ENCODE measurements at places on chromosomes 2 and 18. TPM values are rescaled to one million over a fixed set of nuclear protein-coding genes. Genes with fewer than 3 reads are reported as not detected.

DNA sequence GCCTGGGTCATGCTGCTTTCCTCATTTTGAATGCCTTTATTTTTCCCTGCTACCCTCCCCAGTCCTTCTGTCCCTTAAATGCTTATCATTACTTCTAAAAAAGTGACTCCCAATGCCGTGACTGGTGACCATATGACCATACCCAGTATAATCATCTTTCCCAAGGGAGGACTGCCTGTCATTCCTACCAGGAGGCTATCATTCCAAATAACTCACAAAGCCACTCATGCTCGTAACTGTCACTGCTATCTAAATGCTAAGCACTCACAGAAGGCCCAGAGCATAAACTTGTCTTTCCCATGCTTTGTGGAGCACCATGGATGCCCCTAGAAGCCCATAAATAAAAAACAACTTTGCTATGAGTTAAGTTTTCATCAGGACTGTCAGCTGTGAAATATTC, 38.7 kb upstream of the CREB1 start:
- no peak for DNase-seq
- no peak overlapping the region for H3K27ac ChIP-seq
- H3K27me3 ChIP-seq, result no peaks in the 10 kb centered on the region
- no peaks in the 10 kb centered on the region for H3K4me1 ChIP-seq

GRCh38 chr2:212791569-212791968, 253.0 kb upstream of the ERBB4 start:
- H3K36me3 ChIP-seq, result no peaks in the 10 kb centered on the region
- H3K27me3 ChIP-seq, result no peaks in the 10 kb centered on the region
- no peak overlapping the region for H3K27ac ChIP-seq
- no peaks in the 10 kb centered on the region for H3K4me1 ChIP-seq
- DNase-seq, result no peak
- no peak overlapping the region for H3K4me3 ChIP-seq

GRCh38 chr2:18584608-18584954, 4.8 kb downstream of the NT5C1B start:
- H3K4me3 ChIP-seq, result no peak overlapping the region
- H3K27me3 ChIP-seq, result no peaks in the 10 kb centered on the region
- no peak overlapping the region for H3K27ac ChIP-seq
- no peaks in the 10 kb centered on the region for H3K4me1 ChIP-seq
- no peaks in the 10 kb centered on the region for H3K36me3 ChIP-seq

GRCh38 chr2:44786045-44786816, 155.3 kb upstream of the SIX3 start:
- DNase-seq, result no peak
- H3K27ac ChIP-seq, result no peak overlapping the region

GRCh38 chr2:71459084-71459431, 5.7 kb downstream of the DYSF start:
- H3K27me3 ChIP-seq, result no peaks in the 10 kb centered on the region
- no peak overlapping the region for H3K4me3 ChIP-seq
- peaks cover 69% of the 10 kb centered on the region for H3K4me1 ChIP-seq
- H3K36me3 ChIP-seq, result no peaks in the 10 kb centered on the region
- no peak for DNase-seq
- no peak overlapping the region for H3K27ac ChIP-seq

GRCh38 chr2:55519938-55520885, 694 bp downstream of the CFAP36 start:
- H3K4me1 ChIP-seq, result peaks cover 4% of the 10 kb centered on the region
- peak overlapping the region; percentile 21 for H3K27ac ChIP-seq
- no peaks in the 10 kb centered on the region for H3K27me3 ChIP-seq
- H3K36me3 ChIP-seq, result no peaks in the 10 kb centered on the region
- DNase-seq, result peak; percentile 55

DNA sequence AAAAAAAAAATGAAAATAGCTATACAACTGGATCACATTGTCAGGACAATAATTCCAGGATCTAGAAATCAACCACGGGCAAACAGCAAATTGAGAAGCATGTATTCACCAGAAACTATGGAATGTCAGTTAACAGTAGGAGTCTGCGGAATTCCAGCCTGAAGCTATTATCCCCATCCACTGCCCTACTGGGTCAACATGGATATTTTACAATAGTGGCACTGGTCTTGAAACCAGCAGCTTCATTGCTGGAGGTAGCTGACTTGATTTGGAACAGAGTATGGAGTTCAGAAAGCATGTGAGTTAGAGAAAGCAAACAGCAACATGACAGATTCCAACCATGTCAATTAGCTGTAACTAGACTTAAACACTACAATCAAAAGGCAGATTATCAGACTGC, 55.7 kb upstream of the PDE1A start:
- no peaks in the 10 kb centered on the region for H3K4me1 ChIP-seq
- DNase-seq, result no peak
- H3K27me3 ChIP-seq, result no peaks in the 10 kb centered on the region
- no peaks in the 10 kb centered on the region for H3K36me3 ChIP-seq

GRCh38 chr2:199228887-199229819, 228.6 kb downstream of the SATB2 start:
- H3K27ac ChIP-seq, result no peak overlapping the region
- H3K36me3 ChIP-seq, result no peaks in the 10 kb centered on the region
- H3K4me1 ChIP-seq, result no peaks in the 10 kb centered on the region
- no peaks in the 10 kb centered on the region for H3K27me3 ChIP-seq
- DNase-seq, result no peak

DNA sequence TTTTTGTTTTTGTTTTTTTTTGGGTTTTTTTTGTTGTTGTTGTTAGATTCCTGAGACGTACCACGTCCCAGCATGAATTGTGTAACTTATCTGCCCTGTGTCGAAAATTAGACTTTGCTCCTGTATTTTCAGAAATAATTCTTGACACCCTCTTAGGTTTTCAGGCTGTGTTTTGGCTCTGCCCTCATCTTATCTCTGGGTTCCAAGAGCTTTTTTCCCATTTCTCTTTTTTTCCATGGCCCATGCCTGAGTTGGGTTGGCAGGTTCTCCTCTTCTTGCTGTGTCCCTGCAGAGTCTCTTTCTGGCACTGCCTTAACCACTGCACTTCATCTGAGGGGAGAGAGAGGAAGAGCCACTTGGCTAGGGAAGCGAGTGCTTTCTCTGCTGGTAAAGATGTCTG, 42.4 kb downstream of the CTIF start:
- no peak overlapping the region for H3K4me3 ChIP-seq
- H3K36me3 ChIP-seq, result no peaks in the 10 kb centered on the region
- no peak overlapping the region for H3K27ac ChIP-seq
- DNase-seq, result no peak
- H3K27me3 ChIP-seq, result no peaks in the 10 kb centered on the region

- no peaks in the 10 kb centered on the region for H3K27me3 ChIP-seq
- no peak overlapping the region for H3K27ac ChIP-seq
- H3K36me3 ChIP-seq, result no peaks in the 10 kb centered on the region
- DNase-seq, result no peak
These were observed 29.9 kb upstream of the EIF2AK3 start for GRCh38 chr2:88657131-88657530.

GRCh38 chr2:150190546-150190945, 296.9 kb downstream of the RND3 start:
- H3K36me3 ChIP-seq, result no peaks in the 10 kb centered on the region
- H3K27ac ChIP-seq, result no peak overlapping the region
- H3K4me3 ChIP-seq, result no peak overlapping the region
- H3K4me1 ChIP-seq, result peaks cover 10% of the 10 kb centered on the region
- H3K27me3 ChIP-seq, result no peaks in the 10 kb centered on the region

DNA sequence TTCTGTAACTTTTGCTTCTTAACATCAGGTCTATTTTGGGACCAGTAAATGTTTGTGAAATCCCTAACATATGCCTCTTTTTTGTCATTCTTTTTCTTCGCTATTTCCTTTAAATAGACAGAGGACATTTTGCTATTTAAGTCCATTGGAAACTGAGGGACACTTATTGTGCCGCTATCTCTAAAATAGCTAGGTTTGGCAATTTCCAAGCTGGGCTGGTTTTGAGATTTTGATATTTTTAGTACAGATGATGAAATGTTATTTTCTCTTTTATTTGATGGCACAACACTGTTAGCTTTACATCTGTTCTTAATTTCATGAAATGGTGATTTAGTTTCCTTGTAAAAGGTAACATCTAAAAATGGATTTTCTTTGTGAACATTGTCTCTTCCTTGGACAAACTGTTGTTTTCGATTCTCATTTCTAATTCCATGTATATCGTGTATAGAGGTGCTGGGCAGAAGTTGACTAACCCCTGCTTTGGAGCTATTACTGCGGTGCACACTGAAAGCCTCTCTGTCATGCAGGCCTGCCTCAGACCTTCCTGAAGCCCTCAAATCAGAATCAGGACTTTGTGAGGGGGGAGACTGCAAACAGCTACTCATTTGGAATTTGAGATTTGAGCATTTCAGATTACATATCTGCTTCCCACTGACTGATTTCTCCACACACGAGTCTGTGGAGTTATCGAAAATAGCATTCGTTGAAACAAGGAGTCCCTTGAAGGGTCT, 594 bp downstream of the RAD51AP2 start:
- DNase-seq, result no peak
- no peak overlapping the region for H3K27ac ChIP-seq
- H3K4me1 ChIP-seq, result peaks cover 2% of the 10 kb centered on the region
- no peaks in the 10 kb centered on the region for H3K27me3 ChIP-seq
- peak overlapping the region; percentile 40 for H3K4me3 ChIP-seq

DNA sequence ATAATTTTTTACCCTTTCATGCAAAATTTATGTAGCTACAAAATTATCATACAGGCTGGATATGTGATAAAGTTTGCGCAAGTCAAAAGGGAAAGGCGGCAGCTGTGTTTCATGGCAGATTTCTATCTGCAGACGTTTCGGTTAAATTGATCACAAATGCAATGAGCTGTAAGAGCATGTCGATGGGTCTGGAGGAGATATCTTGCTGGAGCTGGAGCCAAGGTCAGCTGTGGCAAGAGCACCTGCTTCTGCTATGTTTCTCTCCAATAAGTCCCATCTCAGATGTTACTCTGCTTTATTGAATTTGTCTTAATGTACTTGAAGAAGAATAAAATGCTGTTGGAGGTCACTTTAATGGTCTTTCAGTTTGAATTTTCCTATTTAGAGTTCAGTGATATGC, 749.7 kb downstream of the CNTNAP5 start:
- H3K4me3 ChIP-seq, result no peak overlapping the region
- no peak for DNase-seq
- H3K27me3 ChIP-seq, result no peaks in the 10 kb centered on the region
- H3K27ac ChIP-seq, result no peak overlapping the region
- no peaks in the 10 kb centered on the region for H3K36me3 ChIP-seq

- no peaks in the 10 kb centered on the region for H3K4me1 ChIP-seq
- no peak overlapping the region for H3K27ac ChIP-seq
- no peaks in the 10 kb centered on the region for H3K27me3 ChIP-seq
- H3K36me3 ChIP-seq, result no peaks in the 10 kb centered on the region
These were observed 55.7 kb downstream of the RND3 start for GRCh38 chr2:150431561-150432311.

DNA sequence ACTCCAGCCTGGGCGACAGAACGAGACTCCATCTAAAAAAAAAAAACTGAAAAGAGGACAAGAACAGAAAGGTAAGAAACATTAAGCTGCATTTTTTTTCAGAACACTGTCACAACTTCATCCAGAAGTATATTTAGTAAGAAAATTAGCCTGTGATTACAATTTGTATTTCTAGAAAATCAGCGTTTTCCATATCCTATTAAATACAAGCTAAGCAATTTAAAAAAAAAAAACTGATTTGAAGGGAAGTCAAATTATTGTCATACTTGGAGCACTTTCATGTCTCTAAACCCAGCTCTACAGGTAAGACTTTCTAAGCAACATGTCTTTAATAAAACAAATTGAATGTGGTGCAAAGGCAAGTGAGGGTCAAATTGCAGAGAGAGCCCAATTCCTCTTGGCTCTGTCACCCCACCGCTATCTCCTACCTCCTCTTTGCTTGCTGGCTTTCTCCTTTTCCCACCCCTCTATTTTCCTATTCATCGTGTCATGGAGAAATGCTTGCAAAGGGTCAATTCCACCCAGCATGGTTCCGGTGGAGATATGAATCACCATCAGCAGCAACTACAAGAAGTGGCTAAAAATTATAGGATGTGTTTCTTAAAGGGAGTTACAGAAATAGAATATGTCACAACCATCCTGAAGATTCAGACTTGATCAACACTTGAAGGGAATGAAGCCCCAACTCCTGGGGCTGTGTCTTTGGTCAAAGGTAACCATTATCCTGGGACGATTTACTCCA, 68.4 kb upstream of the BCL11A start:
- no peak overlapping the region for H3K4me3 ChIP-seq
- DNase-seq, result no peak
- H3K27me3 ChIP-seq, result no peaks in the 10 kb centered on the region
- H3K27ac ChIP-seq, result no peak overlapping the region
- H3K4me1 ChIP-seq, result no peaks in the 10 kb centered on the region

DNA sequence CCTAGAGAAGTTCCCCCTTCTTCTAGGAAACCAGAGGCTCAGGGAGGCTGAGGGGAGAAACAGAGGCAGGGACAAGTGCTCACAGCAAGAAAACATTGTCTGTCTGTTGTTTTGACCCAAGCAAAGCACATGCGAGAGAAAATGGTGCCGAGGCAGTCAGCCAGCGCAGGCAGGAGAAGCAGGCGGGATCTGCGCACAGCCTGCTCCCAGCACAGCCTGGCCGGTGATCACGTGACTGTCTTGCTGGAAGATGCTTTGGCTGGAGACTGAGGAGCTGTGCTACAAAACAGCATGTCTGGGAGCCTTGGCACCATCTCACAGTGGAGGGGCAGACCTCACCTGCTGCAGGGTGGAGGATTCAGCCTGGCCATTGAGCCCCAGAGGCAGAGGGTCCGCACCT, 93.7 kb upstream of the MYCN start:
- no peak for DNase-seq
- no peak overlapping the region for H3K27ac ChIP-seq
- no peaks in the 10 kb centered on the region for H3K4me1 ChIP-seq
- no peaks in the 10 kb centered on the region for H3K36me3 ChIP-seq
- H3K27me3 ChIP-seq, result no peaks in the 10 kb centered on the region
- H3K4me3 ChIP-seq, result no peak overlapping the region

DNA sequence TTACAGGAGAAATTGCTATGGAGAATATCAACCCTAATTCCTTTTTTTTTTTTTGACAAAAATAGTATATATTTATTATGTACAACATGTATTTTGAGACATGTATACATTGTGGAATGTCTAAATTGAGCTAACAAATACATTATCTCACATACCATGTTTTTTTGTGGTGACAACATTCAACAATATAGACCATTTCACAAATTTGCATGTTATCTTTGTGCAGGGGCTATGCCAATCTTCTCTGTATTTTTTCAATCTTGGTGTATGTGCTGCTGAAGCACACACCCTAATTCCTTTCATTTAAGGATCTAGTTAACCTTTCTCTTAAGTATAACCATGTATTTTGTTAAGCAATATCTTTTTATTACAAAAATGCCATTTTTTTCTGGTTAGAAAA, 13.2 kb downstream of the SLC39A10 start:
- no peak overlapping the region for H3K27ac ChIP-seq
- H3K4me1 ChIP-seq, result no peaks in the 10 kb centered on the region
- no peaks in the 10 kb centered on the region for H3K27me3 ChIP-seq
- no peaks in the 10 kb centered on the region for H3K36me3 ChIP-seq

The CD8B gene
- not detected for total RNA-seq

The CCDC85A gene
- 16.9 TPM for total RNA-seq

The AGAP1 gene
- total RNA-seq, result 20.9 TPM

The STARD6 gene
- total RNA-seq, result not detected

The FAM110C gene
- not detected for total RNA-seq

The PDE11A gene
- total RNA-seq, result 0.51 TPM

The CAPG gene
- 115 TPM for total RNA-seq

The GKN2 gene
- total RNA-seq, result not detected

The ASPRV1 gene
- 0.15 TPM for total RNA-seq

The DSG1 gene
- not detected for total RNA-seq

The ID2 gene
- 4.1 TPM for total RNA-seq

The TRPM8 gene
- not detected for total RNA-seq

The C18orf54 gene
- total RNA-seq, result 21.4 TPM

The COL5A2 gene
- total RNA-seq, result 123 TPM

The CDKL4 gene
- total RNA-seq, result 1.2 TPM

Measured in endothelial cell of umbilical vein (primary cell).